ENCODE measurements at places on chromosomes 3 and 15. TPM values are rescaled to one million over a fixed set of nuclear protein-coding genes. Genes with fewer than 3 reads are reported as not detected.

CCR2 gene
- total RNA-seq = not detected

MESP2 gene
- total RNA-seq = 0.48 TPM

CYP8B1 gene
- not detected for total RNA-seq

TGM4 gene
- total RNA-seq = 0.48 TPM

CPN2 gene
- total RNA-seq = not detected

GOLGA6L2 gene
- total RNA-seq = not detected

SEMA6D gene
- 1.7 TPM for total RNA-seq

CCDC9B gene
- total RNA-seq = 36.4 TPM

LRRC31 gene
- 0.24 TPM for total RNA-seq

ZMYND10 gene
- total RNA-seq = 0.24 TPM

GABRB3 gene
- total RNA-seq = 2.6 TPM
